ENCODE measurements at places on chromosomes 7 and 10.

- DNase-seq, result no peak
These were observed 139.9 kb downstream of the SH3PXD2A start for GRCh38 chr10:103715430-103715829.

GRCh38 chr7:138962561-138963270 lies 18.5 kb downstream of the KIAA1549 start:
- DNase-seq, result no peak

DNA sequence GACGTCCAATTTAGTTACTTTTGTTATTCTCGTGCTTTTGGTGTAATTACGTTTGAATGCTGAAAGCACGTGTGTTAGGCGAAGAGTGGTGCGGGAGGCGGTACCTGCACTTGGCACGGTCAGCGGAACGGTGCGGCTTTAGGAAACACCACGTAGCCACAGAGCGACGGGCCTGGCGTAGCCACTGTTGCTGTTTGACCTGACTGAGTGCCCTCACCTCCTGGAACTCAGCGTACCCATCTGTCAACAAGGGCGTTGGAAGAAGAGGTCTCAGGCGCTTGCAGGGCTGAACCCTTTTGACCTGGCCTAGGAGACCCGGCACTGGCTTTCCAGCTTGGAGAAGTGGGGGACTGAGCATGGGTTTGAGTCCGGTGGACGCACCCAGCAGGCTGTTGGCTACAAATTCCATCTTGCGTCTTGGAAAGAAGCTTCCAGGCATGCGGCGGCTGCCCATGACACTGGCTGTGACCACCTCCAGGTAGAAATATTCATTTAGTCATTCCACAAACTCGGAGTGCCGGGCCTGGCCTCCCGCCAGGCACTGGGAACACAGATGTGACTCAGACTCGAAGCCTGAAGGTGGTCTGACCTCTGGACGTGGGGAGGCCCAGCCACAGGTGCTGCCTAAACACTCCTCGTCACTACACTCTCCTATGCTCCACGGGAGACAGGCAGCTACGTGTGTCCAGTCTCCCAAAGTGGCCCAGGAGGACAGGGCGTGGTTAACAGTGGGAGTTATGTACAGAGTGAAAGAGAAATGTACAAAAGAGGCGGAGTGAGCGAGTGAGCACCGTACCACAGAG lies 22.2 kb downstream of the FAM20C start:
- no peak for DNase-seq

DNA sequence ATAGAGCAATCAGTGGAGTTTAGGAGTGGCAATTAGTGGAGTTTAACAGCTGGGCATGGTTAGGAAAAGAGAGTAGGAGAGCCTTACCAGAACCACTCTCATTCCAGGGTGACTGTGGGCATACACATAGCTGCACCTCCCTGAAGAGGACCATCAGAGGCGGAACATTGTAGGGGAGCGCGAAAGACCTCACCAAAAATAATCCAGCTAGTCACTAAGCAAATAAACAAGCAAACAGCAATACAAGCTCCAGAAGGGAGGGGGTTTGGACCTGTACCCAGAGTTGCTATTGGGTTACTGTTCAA lies 4.1 kb upstream of the NACAD start:
- no peak for DNase-seq

GRCh38 chr10:127926455-127926854 lies 19.6 kb downstream of the PTPRE start:
- DNase-seq, result no peak

- no peak for DNase-seq
These were observed 4.8 kb upstream of the MTPAP start for GRCh38 chr10:30353851-30354250.

DNA sequence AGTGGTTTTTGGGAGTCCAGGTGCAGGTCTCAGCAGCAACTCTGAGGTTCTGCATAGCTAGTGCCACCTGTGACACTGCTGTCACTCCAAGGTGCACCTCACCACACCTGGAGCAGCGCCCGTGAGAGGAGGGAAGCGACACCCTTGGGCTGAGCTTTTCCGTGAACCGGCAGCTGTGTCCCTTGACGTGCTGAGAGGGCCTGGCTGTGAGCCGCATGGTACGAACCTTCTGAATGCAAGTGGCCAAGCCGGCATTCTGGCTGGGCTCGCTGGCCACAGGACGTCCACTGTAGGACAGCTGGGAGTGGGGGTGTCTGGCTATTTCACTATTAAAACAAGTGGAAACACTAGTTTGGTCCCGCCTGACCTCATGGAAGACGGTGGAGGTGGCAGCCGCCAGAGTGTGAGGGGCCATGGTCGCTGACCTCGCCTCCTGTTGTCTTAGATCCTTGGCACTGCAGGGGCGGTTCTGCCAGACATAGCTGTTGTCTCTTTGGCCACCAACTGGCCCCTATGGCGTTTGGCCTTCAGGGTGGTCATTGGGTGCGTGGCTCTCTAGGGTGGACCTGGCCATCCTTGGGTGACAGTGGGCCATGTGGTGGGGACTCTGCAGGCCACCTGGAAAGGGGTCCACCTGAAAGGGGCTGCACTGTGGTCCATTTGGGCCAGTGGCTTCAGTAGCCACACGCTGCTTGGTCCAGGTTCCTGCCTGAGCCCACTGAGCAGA lies 12.9 kb downstream of the INPP5A start:
- DNase-seq, result no peak

DNA sequence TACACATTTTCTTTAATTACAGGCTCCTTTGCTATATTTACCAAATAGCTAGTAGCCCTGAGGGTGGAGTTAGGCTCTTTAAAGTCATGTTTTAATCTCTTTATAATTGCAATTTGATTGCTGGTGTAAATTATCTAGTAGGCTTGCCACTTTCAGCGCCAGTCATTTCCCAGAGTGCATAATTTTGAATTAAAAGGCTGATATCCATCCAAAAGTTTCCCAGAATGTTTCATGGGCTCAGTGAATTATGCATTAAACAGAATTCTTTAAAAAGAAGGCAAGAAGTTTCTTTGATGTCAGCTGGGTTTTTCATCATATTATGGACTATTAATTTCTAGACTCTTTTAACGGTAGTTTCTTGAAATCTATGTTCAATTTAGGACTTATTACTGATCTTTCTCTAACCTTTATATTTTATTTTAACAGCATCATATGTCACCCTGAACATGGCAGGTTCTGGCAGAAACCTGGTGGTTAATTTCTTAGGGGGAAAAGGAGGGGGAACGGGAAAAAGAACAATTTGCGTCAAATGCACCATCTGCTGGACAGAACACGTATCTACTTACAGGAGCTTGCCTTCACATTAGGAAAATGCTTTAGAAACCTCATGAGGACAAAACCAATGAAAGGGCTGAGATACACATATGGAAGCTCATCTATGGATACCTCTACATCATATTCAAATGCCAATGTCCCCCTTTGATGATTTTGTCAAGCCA lies 171.1 kb downstream of the GRM3 start:
- no peak for DNase-seq

- no peak for DNase-seq
These were observed 186.0 kb downstream of the PRKCQ start for GRCh38 chr10:6394084-6394483.

DNA sequence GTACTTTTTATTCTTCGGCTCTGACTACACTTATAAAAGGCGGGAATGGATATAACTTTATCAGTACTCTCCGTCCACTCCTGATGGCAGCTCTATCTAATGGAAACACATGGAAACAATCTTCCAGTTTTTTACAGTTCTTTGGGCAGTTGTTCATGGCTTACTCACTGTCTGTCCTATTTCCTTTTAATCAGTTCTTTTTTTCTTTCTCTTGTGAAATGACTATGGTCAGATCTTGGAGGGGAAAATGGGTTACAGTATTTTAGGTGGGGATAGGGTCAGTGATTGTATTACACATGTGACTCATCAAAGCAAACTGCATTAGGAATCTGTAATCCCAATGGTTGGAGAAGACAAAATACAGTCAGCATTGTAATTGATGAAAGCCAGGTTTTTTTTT lies 112.4 kb downstream of the BICC1 start:
- DNase-seq, result no peak

GRCh38 chr7:25913598-25914224 lies 238.3 kb upstream of the NFE2L3 start:
- DNase-seq, result no peak

- no peak for DNase-seq
These were observed 12.7 kb downstream of the MMP21 start for GRCh38 chr10:125762692-125763648.

DNA sequence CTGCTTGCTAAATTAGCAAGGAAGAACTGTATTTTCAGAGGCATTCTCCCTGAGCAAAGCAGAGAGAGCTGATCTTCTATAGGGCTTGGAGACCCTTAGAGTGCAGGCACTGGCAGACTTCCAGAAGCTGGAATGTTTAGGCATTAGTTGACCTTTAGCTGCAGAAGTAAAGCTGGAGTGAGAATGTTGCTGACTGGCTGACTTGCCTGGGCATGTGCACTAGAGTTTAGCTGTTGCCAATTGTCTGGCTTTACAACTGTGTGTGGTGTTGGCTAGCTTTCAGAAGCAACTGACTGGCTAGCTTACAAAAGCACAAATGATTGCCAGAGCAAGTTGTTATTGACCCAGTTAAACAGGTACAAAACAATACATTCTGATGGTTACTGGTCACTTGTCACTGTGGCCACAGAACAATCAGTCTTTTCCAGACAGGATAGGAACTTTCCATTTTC lies 25.1 kb downstream of the FAM13C start:
- no peak for DNase-seq

DNA sequence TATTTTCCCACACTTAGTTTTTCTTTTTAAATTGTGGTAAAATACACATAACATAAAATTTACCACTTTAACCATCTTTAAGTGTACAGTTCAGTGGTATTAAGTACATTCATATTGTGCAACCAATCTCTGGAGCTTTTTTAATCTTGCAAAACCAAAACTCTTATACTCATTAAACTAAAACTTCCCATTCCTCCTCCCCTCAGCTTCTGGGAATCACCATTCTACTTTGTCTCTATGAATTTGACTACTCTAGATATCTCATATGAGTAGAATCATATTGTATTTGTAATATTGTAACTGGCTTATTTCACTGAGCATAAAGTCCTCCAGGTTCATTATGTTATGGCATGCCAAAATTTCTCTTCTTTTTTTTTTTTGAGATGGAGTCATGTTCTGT lies 86.4 kb upstream of the JAZF1 start:
- DNase-seq, result no peak

- DNase-seq, result no peak
These were observed 170.0 kb downstream of the PRKCQ start for GRCh38 chr10:6409971-6410643.

- DNase-seq, result no peak
These were observed 23.1 kb downstream of the TCAF1 start for GRCh38 chr7:143878884-143879283.

GRCh38 chr7:152984421-152984820 lies 224.9 kb downstream of the ACTR3B start:
- no peak for DNase-seq

- no peak for DNase-seq
These were observed 119.0 kb upstream of the KCNMA1 start for GRCh38 chr10:77756319-77757232.

DNA sequence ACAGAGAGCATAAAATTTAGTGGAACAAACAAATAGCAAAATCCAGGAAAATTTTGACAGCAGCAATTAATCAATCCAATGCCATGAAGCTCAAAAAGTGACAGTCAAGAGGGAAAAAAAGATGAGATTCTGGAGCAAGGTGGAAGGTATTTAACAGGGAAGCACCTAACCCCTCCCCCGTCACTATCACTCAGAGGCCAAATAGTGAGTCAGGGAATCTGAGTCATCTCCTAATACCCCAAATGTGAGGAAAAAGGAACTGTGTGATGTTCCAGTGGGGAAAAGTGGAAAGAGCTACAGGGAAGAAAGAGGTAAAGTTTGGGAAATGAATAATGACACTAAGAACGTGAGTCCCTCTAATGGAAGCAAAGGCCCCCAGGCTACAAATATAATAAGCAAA lies 113.2 kb upstream of the PHF14 start:
- DNase-seq, result no peak

DNA sequence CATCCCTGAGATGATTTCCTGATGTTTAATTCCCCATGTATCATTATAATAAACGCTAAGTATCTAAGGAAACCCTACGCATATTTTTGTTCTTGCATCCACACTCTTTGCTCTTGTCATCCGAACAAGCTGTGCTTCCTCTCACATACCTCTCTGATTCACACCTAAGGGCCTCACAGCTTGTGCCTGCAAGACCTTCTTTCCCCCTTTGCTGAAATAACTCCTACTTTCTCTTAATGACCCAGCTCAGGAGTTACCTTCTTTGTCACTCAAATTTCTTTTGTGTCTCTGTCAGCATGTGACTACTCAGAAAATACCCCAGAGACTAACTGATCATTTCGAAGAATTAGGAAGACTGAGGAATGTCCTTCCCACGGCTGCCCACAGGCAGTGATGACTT lies 209.3 kb upstream of the IMMP2L start:
- DNase-seq, result no peak

DNA sequence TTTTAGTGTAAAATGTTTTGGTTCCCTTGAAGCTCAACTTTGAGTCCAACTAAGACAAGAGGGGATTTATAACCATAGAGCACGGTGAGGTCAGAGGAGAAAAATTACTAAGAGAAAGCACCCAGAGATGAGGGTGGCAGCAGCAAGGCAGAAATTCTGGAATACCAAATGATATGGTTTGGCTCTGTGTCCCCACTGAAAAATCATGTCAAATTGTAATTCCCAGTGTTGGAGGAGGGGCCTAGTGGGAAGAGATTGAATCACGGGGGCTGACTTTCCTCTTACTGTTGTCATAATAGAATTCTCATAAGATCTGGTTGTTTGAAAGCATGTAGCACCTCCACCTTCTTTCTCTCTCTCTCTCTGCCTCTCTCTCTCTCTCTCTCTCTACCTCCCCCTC lies 19.4 kb upstream of the AKR1C1 start:
- no peak for DNase-seq

DNA sequence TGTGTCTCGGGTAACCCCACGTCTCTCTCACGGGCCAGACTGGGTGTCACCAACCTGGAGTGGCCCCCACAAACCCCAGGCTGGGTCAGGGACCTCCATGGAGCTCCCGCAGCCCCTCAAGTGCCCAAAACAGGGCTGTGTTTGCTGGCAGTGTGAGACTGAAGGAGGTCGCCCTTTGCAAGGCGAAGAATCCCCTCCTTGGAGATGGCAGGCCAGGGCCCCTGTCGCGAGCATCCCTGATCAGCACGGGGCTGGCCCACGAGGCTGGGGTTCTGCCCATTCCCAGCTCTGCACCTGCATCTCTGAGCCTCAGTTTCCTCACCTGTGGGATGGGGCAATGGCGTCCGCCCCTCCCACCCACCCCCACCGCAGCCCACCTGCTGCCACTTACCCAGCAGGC lies 62.4 kb downstream of the SLC29A4 start:
- no peak for DNase-seq

DNA sequence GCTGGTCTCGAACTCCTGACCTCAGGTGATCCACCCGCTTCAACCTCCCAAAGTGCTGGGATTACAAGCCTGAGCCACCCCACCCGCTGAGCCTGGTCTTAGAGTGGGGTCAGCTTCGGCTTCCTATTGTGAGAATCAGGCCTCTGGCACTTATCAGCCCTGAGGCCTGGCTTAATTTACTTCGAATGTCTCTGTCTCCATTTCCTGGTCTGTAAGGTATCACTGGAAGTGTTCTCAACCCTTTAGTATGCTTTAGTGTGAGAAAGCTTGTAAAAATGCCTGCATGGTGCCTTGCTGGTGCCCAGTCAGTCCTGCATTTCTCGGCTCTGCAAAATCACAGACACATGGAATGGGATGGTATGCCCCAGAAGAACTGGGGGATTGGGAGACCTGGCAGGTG lies 671.4 kb upstream of the GALNT17 start:
- DNase-seq, result no peak

Data from activated CD4-positive, alpha-beta T cell treated with anti-CD3 and anti-CD28 coated beads, Interleukin-2, amount 50 U/mL, for 24 hours (primary cell).